ENCODE measurements at places on chromosomes 4 and X.

- H3K4me1 ChIP-seq: no peaks in the 10 kb centered on the region
- no peak for DNase-seq
- peaks cover 44% of the 10 kb centered on the region for H3K27me3 ChIP-seq
- H3K36me3 ChIP-seq: no peaks in the 10 kb centered on the region
Observed at GRCh38 chrX:6228720-6229119, at the start of gene NLGN4X. NLGN4X (minus strand) TSS chrX:6228867; CDS start chrX:6151466, 77,401 bp downstream.

GRCh38 chr4:4574792-4575191 lies 32.9 kb upstream of the STX18 start:
- no peaks in the 10 kb centered on the region for H3K36me3 ChIP-seq
- peak overlapping the region; percentile 37 for H3K4me3 ChIP-seq
- DNase-seq: no peak
- no peaks in the 10 kb centered on the region for H3K4me1 ChIP-seq

GRCh38 chr4:166726832-166727231 lies 507.5 kb downstream of the SPOCK3 start:
- H3K4me1 ChIP-seq: no peaks in the 10 kb centered on the region
- H3K27ac ChIP-seq: no peak overlapping the region
- no peaks in the 10 kb centered on the region for H3K27me3 ChIP-seq
- no peak for DNase-seq
- H3K36me3 ChIP-seq: no peaks in the 10 kb centered on the region

- no peaks in the 10 kb centered on the region for H3K4me1 ChIP-seq
- no peaks in the 10 kb centered on the region for H3K36me3 ChIP-seq
- no peak overlapping the region for H3K4me3 ChIP-seq
- no peak overlapping the region for H3K27ac ChIP-seq
- H3K27me3 ChIP-seq: no peaks in the 10 kb centered on the region
Observed at GRCh38 chrX:123408821-123409737, 225.0 kb downstream of the GRIA3 start.

GRCh38 chr4:133124746-133125145 lies 24.3 kb upstream of the PCDH10 start:
- H3K4me1 ChIP-seq: no peaks in the 10 kb centered on the region
- H3K36me3 ChIP-seq: no peaks in the 10 kb centered on the region
- DNase-seq: no peak
- no peaks in the 10 kb centered on the region for H3K27me3 ChIP-seq
- no peak overlapping the region for H3K4me3 ChIP-seq

DNA sequence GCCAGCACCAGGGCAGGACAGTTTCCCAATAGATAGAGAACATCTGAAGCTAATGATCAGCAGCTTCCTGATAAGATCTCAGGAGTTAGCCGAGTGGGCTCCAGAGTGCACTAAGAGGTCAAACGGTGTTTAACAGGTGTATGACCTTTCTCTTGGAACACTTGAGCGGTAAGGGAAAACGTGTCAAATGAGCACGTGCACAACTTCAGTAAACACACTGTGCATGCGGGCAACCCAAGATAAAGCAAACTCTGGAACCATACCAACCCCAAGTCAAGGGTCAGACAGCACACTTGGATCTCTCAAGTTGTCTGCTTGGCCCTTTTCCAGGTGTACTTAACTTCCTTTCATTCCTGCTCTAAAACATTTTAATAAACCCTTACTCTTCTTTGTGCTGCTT lies 1941.5 kb upstream of the PCDH10 start:
- no peak overlapping the region for H3K27ac ChIP-seq
- no peak for DNase-seq
- H3K27me3 ChIP-seq: no peaks in the 10 kb centered on the region
- no peak overlapping the region for H3K4me3 ChIP-seq

GRCh38 chr4:912548-913279 lies 19.4 kb downstream of the GAK start:
- no peak overlapping the region for H3K27ac ChIP-seq
- H3K4me1 ChIP-seq: no peaks in the 10 kb centered on the region
- no peak for DNase-seq
- H3K4me3 ChIP-seq: no peak overlapping the region

DNA sequence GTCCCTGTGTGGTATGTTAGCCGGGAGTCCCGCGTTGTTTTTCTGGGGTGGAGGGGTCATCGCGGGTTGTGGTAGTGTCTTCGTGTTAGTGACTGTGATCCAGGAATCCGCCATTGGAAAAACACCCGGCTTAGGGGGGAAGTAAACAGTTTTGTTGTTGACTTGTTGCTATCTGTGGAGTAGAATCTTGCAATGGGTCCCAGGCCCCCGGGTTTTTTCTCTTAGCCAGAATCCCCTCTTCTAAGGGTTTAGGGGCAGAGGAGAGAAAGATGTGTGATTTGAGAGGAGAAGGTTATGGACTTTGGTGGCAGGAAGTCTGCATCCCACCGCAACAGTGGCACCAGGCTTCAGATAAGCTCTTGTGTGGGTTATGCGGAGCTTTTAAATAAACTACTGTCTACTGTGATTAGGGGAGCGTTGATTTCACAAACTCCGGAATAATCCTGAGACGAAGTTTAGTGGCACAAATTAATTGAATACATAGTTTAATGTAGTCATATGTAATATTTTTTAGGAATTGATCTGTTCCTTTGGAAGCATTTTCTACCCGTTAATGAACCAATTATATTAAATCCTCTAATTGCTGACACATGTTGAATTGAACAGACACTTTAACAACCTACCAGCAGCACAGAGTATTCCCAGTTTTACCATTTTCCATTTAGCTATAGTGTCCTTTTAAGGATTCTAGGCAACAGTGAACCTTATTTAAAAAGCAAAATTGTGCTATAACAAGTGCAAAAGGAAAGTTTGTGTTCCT lies 1.4 kb downstream of the DDX3X start:
- peak overlapping the region; percentile 81 for H3K4me3 ChIP-seq

- no peaks in the 10 kb centered on the region for H3K4me1 ChIP-seq
- H3K36me3 ChIP-seq: no peaks in the 10 kb centered on the region
- no peak overlapping the region for H3K4me3 ChIP-seq
- DNase-seq: no peak
- H3K27ac ChIP-seq: no peak overlapping the region
Observed at GRCh38 chrX:95040104-95040503, 1366.1 kb downstream of the FAM133A start.

DNA sequence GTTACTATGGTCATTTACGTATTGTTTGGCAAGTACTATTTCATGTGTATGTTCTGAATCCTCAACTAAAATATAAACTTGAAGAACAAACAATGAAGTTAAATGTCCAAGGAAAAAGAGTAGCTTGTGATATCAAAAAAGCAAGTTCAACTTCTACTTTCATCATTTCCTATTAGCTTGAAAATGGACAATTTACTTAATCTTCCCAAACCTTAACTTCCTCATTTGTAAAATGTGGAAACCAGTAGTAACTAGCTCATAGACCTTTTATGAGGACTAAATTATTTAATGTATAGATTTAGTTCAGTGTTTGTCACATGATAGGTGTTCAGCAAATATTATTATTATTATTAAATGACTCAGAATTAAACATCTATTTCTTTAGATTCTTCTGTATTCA lies 276.8 kb upstream of the TET2 start:
- H3K27me3 ChIP-seq: no peaks in the 10 kb centered on the region
- no peaks in the 10 kb centered on the region for H3K36me3 ChIP-seq
- H3K27ac ChIP-seq: no peak overlapping the region
- no peak overlapping the region for H3K4me3 ChIP-seq

- H3K27me3 ChIP-seq: no peaks in the 10 kb centered on the region
- H3K27ac ChIP-seq: no peak overlapping the region
- H3K4me1 ChIP-seq: no peaks in the 10 kb centered on the region
- H3K4me3 ChIP-seq: no peak overlapping the region
Observed at GRCh38 chrX:39398963-39399261, 597.7 kb downstream of the MID1IP1 start.

GRCh38 chr4:10283761-10284160 lies 167.2 kb upstream of the WDR1 start:
- H3K27ac ChIP-seq: peak overlapping the region; percentile 89
- peaks cover 47% of the 10 kb centered on the region for H3K4me1 ChIP-seq
- DNase-seq: no peak
- no peak overlapping the region for H3K4me3 ChIP-seq

All from RWPE2 (cell line).